ENCODE measurements at places on chromosomes 11 and 22.

DNA sequence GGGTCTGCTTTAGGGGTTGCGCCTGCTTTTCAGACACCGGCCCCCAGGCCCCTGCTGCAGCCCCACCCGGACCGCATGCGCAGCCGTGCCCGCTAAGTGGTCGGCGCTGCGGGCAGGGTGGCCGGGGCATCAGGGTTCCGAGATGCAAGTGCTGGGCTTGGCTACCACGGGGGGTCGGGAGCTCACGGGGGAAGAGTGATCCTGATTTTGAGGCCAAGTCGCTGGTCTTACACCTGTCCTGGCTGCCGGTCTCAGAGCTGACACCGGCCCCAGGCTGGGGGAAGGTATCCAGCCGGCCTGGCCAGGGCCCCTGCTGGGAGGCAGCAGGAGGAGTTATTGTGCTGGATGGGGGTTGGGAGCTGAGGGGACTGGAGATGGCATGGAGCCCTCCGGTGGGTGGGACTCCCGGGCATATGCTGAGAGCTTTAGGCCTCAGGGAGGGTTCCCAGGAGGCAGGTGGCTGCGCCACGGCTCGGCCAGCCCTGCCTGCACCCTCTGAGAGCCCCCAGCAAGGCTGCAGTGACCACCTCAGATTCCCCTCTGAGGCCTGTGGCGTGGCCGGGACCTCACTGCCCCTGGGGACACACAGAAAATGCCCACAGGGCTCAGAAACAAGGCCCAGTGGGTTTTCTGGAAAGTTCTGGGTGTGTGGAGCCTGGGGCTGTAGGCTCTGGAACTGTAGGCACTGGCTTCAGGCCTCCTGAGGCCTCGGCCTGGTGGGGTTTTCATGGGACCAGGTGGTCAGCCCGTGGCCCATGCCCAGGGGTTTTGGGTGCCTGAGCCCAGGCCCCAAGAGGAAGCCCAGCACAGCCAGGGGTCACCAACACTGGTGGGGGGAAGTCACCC is 4.4 kb upstream of the MUC5AC start:
- DNase-seq: no peak

GRCh38 chr11:20156280-20156875 is 3.9 kb downstream of the DBX1 start:
- DNase-seq: no peak

DNA sequence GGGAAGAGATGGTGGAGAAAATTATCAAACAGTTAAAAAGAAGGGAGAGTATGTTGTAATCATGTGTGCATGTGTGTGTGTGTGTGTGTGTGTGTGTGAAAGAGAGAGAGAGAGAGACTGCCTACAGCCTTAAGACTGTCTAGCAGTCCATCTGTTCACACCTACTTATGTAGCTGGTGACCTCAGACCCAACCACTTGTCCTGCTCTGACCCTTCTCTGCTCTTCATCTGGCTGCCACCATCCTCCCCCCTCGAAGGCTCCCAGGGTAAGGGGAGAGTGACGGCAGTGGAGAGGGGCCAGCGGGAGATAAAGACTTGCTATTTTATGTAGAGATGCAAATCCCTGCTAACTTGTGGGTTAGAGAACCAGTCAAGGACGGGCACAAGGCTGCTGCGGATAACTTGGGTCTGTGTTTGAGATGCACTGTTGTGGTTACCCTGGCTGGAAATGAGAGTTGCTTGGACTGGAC is 24.9 kb upstream of the GRAMD1B start:
- DNase-seq: peak; percentile 48

GRCh38 chr11:126408496-126408895 is 53.0 kb downstream of the ST3GAL4 start:
- DNase-seq: no peak

- DNase-seq: no peak
Observed at GRCh38 chr22:23744485-23744884, 6.4 kb downstream of the ZNF70 start.

- no peak for DNase-seq
Observed at GRCh38 chr11:128598096-128598495, 10.7 kb upstream of the ETS1 start.

DNA sequence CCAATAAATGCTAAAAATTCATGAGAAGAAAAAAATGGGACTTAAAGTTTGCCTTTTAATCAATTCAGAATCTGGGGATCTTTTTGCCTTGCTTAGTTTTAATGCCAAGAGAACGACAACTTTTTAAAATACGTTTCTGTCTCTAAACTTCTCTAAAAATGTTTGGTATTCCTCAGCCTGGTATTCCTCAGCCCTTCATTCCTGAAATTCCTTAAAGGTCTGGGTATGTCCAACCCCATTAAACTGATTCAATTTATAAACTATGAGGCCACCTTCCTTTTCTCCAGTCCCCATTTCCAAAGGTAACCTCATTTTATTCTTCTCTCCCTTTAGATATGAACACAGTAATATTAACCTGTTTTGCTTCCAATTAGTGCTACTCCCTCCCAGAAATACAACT is 16.6 kb downstream of the POLA2 start:
- DNase-seq: no peak

GRCh38 chr11:28471537-28471936 is 363.3 kb downstream of the METTL15 start:
- DNase-seq: no peak

DNA sequence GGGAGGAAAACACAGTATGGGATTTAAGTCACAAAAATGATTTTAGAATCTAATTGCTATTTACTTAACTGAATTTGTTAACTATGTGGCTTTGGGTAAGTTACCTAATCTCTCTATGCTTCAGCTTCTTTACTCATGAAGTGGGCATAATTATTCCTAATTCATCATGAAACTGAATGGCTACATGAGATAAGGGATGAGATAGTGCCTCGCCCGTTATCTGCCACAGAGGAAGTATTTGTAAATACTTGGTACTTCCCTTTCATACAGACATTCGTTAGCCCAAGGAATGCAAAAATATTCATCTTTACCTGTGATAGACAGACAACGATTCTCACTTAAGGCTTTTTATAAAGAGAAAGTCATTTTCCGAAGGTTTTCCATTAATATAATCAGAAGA is 221.2 kb upstream of the BLID start:
- no peak for DNase-seq

GRCh38 chr11:134542401-134543165 is 130.5 kb upstream of the B3GAT1 start:
- no peak for DNase-seq

GRCh38 chr11:83057721-83058120 is 14.0 kb downstream of the RAB30 start:
- DNase-seq: no peak

GRCh38 chr11:133947321-133947756 is 9.4 kb downstream of the IGSF9B start:
- no peak for DNase-seq

GRCh38 chr11:106133529-106133928 is 56.1 kb downstream of the AASDHPPT start:
- DNase-seq: no peak

GRCh38 chr11:29255401-29255800 is 761.4 kb downstream of the KCNA4 start:
- DNase-seq: no peak

- no peak for DNase-seq
Observed at GRCh38 chr11:87251560-87251959, 213.8 kb downstream of the TMEM135 start.

DNA sequence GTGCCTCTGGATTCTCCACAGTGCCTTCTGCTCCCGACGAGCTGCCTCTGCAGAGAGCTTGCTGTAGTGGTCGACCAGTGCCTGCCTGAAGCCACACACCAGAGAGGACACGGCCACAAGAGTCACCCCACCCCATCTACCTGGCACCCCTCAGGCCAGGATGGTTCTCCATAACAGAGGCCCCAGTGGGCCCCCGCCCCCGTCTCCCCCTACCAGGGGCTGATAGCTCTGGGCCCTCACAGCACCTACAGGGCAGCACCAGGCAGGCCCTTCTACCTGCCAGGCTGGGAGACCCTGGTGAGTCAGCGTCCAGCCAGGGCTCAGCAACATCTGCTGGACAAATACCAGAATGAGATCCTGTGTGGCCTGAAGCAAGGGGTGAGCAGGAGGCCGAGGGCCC is 21.7 kb downstream of the SELENOO start:
- no peak for DNase-seq

DNA sequence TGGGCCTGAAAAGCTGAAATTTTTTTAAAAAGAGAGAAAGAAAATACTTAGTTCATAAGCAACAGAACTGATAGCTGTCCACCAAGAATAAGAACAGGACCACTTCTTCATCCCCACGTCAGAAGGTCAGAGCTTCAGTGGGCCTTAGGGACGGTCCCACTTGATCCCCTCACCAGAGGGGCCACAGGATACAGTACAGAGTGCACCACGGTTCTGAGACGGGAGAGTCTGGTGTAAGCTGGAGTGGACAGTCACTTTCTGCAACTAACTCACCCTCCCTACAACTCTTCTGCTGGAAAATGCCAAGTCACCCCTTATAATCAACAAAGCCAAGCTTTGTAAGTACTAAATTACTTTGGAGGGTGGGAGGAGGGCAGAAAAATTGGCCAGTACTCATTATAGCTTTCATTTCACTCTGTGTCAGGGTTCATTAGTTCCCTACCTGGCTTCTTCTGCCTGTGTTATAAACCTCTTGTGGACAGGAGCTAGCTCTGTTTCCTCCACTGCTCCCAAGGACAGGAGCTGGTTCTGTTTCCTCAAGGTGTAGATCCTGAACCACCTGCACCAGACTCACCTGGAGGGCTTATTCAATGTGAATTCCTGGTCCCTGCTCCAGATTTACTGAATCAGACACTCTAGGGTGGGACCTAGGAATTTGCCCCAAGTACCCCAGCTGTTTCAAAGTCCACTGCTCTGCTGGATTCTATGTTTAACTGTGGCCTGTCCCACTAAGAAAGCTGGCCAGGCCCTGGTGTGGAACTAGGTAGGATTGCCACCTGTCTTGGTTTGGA is 39.6 kb downstream of the SCGB1A1 start:
- DNase-seq: no peak

GRCh38 chr22:17381192-17381913 is 12.1 kb downstream of the CECR2 start:
- DNase-seq: no peak

- DNase-seq: no peak
Observed at GRCh38 chr11:69249311-69250185, 44.4 kb upstream of the MYEOV start.

DNA sequence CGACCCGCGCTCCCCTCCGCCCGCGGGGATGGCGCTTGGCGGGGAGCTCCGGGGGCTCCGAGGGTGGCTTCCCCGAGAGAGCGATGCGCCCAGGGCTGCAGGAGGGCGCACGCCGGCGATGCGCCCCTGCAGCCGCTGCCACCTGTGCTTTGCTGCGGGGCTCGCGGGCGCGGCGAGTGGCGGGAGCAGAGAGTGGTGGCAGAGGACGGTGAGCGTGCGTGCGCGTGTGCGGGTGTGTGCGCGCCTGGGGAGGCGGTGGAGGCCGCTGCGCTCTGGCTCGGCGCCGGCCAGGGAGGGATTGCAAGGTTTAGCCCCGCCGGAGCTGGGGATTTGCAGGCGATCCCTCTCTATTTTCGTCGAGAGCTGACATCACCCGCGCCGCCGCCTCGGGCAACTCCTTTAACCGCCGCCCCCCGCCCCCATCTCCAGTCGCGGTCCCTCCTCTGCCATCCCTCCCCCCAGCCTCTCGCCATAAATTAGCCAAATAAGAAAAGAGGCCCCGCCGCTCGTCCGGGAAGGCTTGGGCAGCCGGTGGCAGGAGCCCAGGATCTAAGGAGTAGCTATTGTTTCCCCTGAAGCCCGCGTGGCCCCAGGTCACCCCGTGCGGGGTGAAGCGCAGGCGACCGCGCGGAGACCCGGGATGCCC is at the start of gene SLC1A2:
Gene SLC1A2, minus strand, starts transcription at position 375 of the 646 bp plus-strand sequence. CDS start 592 bp downstream, outside the sequence.
- DNase-seq: peak; percentile 76

- DNase-seq: no peak
Observed at GRCh38 chr22:30941363-30941740, 27.2 kb downstream of the MORC2 start.

DNA sequence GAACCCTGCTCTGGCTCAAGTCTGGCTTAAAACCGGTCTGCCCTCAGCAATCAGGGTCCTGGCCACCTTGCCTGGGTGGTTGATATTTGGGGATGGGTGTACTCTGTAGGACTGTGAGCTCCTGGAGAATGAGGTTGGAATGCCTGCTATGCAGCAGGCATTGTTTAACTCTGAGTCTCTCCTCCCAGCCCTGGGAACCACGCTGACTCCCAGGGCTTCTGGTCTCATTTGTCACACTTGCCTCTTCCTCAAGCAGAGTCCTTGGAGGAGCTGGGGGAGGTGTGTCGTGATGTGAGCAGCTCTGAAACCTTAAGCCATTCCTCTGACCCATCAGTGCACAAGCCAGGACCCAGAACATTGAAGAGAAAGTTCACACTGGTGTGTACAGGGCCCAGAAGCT is 340.1 kb downstream of the MN1 start:
- no peak for DNase-seq

- DNase-seq: no peak
Observed at GRCh38 chr11:114036147-114036811, 23.2 kb upstream of the ZBTB16 start.

DNA sequence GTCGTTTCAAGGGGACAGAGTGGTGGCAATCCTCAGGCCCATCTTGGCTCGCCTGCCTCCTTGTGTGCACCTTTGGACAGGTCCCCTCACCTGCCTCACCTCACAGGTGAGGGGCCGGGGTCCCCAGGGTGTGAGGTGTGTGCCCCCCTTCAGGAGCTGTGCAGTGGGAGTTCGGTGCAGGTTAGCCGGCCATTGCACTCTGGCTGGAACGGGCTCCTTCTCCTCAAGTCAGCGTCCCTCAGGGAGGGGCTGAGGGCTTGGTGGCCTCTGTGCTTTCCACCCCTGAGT is 269.1 kb downstream of the TBC1D22A start:
- DNase-seq: no peak

GRCh38 chr11:35082321-35083180 is 56.4 kb upstream of the CD44 start:
- no peak for DNase-seq

DNA sequence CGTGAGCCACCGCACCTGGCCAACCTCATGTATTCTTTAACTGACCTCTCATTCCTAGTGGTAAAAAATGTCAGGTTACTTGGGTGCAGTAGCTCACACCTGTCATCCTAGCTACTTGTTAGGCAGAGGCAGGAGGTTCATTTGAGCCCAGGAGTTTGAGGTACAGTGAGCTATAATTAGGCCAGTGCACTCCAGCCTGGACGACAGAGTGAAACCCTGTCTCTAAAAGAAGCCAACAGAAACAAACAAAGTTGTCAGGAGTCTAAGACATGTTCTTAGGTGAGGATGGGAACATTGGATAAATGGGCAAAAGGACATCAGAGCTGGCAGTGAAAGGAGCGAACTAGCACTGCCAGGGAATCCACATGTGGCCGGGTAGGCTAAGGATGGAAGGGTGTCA is 18.1 kb downstream of the MADD start:
- no peak for DNase-seq

Measured in NCI-H446 treated with DMSO at 0.1 percent for 48 hours (cell line).